Right renal cortex interstitium (tissue), 3 donors: ENCODE measurements at places on chromosomes 12 and 14. TPM values are rescaled to one million over a fixed set of nuclear protein-coding genes. Genes with fewer than 3 reads are reported as not detected.

- no peak for DNase-seq
Measured at GRCh38 chr12:115010324-115010995, 326.5 kb upstream of the TBX3 start.

DNA sequence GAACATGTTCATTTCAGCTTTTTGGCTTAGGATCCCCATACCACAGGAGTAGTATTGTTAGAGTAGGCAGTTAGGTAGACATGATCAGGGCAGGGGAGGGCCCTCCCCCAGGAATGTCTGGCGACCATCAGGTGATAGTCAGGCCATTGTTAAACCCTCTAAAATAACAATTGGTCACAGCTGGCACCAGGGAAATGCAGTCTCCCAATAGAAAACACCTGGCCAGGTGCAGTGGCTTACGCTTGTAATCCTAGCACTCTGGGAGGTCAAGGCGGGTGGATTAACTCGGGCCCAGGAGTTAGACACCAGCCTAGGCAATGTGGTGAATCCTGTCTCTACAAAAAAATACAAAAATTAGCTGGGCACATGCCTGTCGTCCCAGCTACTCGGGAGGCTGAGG, 187.1 kb downstream of the MON2 start:
- no peak for DNase-seq

DNA sequence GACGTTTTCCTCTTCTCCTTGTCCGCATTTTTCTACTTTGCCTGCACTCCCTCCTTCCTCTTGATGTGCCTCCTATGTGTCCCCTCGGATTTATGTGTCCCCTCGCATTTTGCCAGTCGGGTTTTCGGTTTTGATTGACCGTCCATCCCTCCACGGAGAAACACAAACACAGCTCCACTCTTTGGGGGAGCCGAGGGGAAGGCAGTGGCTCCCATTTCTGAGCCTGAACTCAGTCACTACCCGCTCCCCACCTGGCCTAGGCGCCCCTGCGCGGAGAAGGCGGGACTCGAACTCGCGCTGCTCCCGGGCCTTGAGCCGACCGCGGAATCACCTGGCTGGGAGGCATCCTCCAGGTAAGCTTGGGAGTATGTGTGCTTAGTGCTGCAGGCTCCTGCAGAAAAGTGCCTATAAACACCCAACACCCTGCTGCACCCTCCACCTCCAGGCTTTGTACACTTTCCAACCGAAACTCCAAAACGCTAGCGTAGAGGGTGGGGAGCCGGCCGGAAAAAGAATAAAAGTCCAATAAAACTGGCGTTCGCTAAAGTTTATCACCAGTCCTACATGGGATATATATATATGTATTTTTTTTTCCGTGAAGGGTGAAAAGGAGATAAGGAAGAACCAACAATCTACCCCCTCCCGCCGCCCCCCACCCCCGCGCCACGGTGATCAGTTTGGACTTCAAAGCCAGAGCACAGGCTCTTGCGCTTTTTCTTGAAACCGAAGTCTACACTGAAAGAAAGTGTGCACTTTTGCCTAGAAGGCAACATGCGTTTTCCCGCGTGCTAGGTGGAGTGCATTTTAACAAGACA, 3.3 kb upstream of the CCND2 start:
- no peak for DNase-seq

- no peak for DNase-seq
Measured at GRCh38 chr14:67581643-67582042, 18.4 kb downstream of the PIGH start.

GRCh38 chr14:104675447-104675846, 14.0 kb upstream of the INF2 start:
- DNase-seq, result no peak

DNA sequence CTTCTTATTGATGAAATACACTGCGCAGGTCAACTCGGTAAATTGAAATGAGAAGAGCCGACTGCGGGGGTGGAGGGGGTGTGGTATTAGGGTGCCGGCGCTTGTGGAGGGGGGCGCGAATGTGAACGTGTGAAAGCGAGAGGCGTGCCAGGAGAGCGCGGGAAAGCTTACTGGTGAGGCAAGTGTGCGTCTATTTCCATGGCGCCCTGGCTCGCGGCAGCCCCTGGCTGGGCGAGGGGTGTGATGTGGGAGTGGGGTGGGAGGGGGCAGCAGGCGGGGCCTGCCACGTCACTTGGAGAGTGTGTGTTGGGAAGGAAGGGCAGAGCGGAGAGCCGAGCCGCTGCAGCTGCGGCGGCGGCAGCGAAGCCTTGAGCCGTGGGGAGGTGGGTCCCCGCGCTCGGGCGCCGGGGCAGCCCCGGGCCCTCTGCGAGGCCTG, 88.8 kb downstream of the GALNT8 start:
- no peak for DNase-seq

TC2N gene
- polyA plus RNA-seq, result 11.1 TPM

DNA sequence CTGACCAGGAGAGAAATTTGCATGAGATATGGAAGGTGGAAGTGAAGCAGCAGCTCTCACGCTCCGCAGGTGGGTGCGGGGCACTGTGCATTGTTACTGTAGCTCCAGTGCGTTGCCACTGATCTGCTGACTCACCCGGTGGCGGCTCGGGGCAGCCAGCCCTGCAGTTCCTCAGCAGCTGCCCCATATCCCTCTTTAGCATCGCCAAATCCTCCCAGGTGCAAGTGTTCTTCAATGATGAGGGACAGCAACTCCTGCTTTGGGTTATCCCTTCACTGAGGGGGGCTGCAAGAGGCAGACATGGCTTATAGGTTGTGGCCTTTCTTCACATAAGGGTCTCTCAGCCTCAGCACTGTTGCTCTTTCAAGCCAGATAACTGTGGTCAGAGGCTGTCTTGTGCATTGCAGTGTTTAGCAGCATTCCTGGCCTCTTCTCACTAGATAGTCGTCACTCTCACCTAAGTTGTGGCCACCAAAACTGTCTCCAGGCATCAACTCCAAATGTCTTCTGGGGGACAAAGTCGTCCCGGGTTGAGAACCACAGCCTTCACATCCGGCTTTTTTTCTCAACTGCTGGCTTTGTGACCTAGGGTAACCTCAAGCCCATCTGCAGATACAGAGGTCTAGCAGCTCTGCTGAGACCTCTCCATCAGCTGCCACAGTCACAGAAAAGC, 180.8 kb downstream of the EFCAB11 start:
- no peak for DNase-seq

TMEM132D gene
- polyA plus RNA-seq, result 1.1 TPM

DNA sequence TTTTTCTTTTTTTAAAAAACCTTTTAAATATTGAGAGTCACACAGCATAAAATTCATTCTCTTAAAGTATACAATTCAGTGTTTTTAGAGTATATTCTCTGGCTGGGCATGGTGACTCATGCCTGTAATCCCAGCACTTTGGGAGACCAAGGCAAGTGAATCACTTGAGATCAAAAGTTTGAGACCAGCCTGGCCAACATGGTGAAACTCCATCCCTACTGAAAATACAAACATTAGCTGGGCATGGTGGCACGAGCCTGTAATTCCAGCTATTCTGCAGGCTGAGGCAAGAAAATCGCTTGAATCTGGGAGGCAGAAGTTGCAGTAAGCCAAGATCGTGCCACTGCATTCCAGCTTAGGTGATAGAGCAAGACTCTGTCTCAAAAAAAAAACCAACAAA, 68.4 kb upstream of the BCAT1 start:
- DNase-seq, result no peak

DNA sequence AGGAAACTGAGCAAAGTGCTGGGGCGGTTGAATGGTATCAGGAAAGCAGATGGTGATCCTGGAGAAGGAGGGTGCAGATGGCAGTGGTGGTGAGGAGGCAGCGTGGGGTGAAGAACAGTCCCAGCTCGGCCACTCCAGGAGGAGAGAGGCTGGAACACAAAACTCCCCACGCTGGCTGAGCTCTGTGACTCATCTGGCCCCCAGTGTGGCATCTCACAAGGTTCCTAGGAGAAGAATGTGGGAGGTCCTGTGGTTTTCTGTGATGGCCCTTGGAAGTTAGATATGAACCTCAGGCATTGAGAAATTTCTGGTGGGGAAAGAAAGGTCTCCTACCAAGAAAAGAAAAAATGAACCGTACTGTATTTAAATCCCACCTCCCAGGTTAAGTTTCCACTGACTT, 8.0 kb upstream of the NRXN3 start:
- no peak for DNase-seq
